ENCODE measurements at places on chromosomes 16 and 17.

- DNase-seq = no peak
Measured at GRCh38 chr16:31331141-31331764, 23.7 kb upstream of the ITGAX start.

DNA sequence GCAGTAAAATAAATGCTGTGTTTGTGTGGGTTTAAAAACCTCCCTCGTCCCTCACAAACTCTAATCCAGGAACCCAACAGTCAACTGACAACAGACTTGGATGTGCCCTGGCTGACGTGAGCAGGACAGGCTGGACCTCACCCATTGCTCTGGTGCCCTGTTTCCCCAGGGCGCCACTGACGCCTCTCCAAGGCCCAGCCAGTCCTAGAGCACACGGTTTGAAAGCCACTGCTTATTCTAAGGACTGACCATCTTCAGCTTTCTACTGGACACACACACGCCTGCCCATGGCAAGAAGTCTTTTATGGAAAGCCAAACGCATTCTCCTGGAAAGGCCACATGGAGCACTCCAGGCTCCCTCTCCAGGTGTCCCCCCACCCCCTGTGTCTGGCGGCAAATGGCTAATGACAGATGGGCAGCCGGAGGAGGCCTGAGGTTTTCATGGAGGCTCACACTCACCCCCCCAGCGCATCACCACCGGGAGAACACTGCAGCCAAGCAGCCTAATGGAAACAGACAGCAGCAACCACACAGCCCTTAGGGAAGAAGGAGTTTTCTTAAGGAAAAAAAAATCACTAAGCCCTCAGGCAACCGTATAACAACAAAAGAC, 319.2 kb downstream of the SOX9 start:
- no peak for DNase-seq

- DNase-seq = peak; percentile 62
Measured at GRCh38 chr17:80743181-80743771, 198.6 kb downstream of the RPTOR start.

GRCh38 chr17:64218066-64218465, 45.0 kb downstream of the TEX2 start:
- peak; percentile 48 for DNase-seq

DNA sequence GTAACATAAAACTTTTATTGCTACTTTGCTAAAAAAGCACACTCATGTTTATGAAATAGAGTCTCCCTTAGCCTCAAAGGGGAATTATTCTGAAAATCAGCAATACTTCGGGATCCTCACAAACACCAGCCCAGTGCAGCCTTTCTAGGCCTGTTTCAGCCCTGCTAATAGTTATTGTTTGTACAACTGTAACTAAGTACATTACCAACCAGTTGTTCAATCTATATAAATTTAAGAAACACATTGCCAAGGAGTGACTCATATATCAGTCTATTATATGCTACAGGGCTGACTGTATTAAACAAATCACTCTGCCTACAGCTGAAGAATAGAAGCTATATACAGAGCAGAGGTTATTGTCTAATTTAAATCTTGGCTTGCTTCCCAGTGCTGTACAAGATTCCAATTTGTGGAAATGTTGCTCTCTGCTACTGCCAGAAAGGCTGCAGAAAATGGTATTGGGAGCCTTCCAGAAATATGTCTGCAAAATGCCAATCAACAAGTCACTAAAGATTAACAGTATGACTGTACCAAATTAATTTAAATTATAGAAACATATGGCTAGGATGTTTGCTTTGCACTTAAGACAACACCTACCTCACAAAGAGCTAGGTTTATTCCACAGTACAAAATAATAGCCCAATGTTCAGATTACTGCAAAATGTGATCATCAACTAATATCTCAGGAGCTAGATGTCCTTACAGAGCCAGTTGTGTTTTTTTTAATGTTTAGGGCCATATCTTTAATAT, 49.7 kb downstream of the TOX3 start:
- DNase-seq = no peak

- no peak for DNase-seq
Measured at GRCh38 chr16:61074324-61074723, 961.9 kb downstream of the CDH8 start.

DNA sequence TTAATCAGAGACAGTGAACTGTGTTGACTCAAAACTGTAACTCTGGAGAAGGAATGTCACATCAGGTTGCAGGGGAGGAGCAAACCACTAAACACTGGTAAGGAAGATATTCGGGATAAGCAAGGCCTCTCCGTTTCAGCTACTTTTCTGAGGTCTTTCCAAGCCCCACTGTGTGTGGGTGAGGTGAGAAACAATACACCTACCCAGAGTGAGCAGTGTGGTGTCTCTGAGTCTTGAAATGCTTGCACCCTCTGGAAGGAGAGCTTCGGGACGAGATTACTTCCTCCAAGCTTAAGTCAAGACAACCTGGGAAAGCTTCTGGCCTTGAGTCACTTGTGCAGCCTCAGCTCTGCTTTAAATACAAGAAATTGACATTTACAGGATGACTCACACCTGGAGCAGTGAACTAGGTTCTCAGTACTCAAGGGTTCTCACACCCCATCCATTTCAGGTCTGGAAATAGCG, 2.5 kb upstream of the MAP3K14 start:
- DNase-seq = peak; percentile 38

DNA sequence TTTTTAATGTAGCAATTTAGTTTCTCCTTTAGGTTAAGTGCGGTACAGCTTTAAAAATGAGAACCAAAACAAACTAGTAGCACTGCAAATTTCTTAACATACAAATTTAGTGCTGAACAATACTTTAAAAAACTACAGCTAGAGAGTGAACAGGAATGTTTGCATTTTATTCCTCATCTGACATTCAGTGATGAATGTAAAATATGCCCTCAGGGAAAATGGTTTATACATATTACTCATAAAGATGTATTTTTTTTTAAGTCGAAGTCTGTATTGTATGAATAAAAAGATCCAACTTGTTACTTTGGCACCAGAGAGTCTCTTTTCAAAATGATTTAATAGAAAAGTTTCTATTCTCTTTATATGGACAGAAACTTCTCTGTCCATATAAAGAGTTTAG, 96.8 kb downstream of the BRIP1 start:
- no peak for DNase-seq

- DNase-seq = peak; percentile 29
Measured at GRCh38 chr17:8151641-8152111, 528 bp downstream of the PER1 start.

- peak; percentile 75 for DNase-seq
Measured at GRCh38 chr17:74864866-74865395, 5.2 kb upstream of the GRIN2C start.

DNA sequence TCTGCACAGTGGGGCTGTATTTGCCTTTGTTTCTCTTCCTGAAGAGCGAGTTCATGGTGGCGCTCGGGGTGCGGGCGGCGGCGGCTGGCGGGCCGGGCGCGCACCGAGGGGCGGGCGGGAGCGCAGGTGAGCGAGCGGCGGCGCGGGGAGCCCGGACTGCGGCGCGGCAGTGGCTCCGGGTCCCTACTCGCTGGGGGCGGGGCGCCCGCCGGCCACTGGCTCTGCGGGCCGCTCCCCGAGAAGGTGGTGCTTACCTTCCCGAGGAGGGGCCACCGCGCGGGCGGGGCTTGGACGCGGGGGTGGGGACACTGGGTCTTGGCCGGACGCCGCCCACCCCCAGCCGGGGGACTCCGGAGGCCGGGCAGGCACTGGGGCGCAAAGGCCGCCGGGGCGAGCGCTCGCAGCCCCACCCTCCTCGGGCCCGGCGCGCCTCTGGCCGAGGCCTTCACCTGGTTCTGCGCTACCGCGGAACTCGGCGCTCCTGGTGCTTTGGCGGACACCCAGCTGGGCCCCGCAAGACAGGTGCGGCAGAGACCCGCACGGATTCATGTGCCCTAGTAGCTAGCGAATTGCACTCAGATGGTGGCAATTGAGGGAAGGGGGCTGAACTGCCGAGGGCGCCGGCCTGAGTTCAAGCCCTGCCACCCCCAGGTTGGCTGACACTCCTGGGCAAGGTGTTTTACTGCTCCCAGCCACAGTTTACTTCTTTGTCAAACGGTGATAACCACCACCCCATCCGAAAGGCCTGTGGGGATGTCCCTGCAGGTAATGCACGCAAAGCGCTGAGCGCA, at the start of gene PPL:
TSS of gene PPL (minus strand) at position 158 of the 791 bp plus-strand sequence. CDS start at position 55, 103 bp downstream.
- no peak for DNase-seq

GRCh38 chr16:16018705-16019104, 69.3 kb downstream of the ABCC1 start:
- DNase-seq = no peak

DNA sequence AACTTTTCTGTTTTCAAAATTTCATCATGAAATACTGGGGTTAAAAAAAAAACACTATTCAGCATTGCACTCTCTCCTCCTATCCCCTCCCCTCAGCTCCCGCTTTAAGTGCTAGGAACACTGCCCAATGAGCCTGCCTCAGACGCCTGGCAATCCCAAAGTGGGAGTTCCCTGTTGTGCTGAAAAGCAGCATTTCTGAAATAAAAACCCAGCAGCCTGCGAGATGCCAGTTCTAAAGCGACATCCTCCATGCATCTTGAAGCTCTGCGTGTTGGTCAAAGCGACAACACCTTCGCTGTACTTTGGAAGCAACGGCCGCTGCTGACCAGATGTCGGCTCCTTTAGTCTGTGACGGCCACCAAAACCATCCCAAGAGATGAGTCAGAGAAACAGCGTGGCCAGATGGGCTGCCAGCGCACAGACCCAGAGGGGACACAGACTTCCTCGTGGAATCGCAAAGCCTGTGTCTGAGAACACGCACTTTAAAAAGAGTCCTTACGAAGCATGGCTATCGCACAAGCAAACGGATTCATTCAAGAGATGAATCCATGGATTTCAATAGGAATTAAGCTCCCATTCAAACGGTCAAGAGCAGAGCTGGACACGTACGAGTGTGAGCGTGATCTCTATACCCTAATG, 32.8 kb downstream of the FBXO31 start:
- DNase-seq = no peak

GRCh38 chr16:65235339-65236177, 113.7 kb upstream of the CDH11 start:
- DNase-seq = no peak

- no peak for DNase-seq
Measured at GRCh38 chr16:58536278-58536677, 21.0 kb downstream of the SETD6 start.

- peak; percentile 86 for DNase-seq
Measured at GRCh38 chr17:44779211-44780025, 20.6 kb downstream of the ADAM11 start.

- no peak for DNase-seq
Measured at GRCh38 chr16:80691111-80691741, 113.2 kb downstream of the CDYL2 start.

DNA sequence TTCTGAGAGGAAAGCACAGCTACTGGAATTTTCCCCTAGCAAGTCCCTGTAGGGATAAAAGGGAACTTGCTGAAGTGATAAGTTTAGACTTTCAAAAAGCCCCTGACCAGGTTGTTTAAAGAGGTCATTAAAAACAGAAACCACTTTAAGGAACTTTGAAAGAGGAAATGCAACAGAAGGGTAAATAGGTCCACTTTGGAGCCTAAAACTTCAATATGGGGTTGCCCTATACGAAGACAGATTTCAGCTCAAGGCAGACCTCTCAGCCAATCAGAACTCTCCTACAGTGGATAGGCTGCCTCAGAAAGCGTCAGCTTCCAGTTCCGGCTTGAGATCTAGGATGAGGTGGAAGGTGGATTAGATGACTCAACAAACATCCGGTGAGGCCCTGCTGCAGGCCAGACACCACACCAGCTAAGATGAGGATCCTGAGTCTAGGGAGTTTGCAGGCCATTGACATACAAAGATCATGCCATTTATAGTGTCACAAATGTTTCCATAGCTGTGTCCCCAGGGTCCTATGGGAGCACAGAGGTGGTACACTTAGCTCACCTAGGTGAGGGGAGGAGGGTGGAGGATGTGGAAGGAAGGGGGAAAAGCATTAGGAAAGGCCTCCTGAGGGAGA, 7.9 kb upstream of the MFSD6L start:
- no peak for DNase-seq

- no peak for DNase-seq
Measured at GRCh38 chr16:4071686-4072561, 44.3 kb downstream of the ADCY9 start.

GRCh38 chr16:89145406-89146161, 26.0 kb upstream of the CDH15 start:
- DNase-seq = no peak

DNA sequence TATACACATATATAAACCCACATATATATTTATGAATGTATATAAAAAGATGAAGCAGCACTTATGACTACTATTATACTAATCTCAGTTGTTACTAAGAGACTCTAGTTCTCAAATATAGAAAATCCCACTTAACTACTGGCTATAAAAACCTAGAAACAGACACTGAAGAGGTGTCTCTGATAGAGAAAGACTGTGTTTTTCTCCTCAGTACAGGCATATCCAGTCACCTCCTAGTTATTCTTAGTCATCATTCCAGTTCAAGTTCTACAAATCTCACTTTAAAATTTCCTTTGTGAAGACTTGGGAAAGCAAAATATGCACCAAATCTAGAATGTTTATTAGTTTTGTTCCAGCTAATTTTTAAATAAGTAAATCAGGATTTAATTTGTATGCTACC, 93.9 kb downstream of the STH start:
- no peak for DNase-seq
